Breast epithelium (tissue), 4 donors: ENCODE measurements at places on chromosomes 1 and 21.

- no peak for DNase-seq
Measured at GRCh38 chr1:4267381-4268261, 367.5 kb upstream of the C1orf174 start.

DNA sequence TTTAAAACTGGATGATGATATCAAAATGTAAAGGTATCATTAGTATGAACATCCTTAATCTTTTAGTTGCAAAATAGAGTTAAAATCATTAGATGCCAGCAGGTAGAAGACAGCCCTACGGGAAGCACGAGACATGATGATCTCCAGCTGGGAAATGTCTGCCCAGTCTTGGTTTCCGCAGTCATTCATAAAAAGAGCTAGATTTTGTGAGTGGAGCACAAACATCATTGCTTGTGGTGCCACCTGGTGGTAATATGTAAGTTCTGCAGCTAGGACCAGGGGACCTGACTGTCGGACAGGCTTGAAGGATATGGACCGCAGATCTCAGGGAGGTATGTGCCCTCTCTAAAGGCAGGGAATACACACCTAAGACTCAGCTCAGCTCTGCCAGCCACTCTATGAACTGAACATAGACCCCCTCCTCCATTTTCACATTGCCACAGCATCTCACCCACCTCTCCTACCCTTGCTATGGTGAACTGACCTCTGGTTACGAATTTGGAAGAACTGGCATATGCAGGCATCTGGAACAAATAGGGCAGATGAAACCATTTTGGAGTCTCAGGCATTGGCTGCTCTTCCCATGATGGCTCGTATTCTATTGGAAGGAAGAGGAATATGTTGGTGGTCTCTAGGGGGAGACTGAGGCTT lies 9.2 kb downstream of the FCMR start:
- DNase-seq, result peak; percentile 69

- no peak for DNase-seq
Measured at GRCh38 chr21:44918581-44919033, 2.1 kb downstream of the ITGB2 start.

GRCh38 chr21:15363921-15364320 lies 299.1 kb upstream of the NRIP1 start:
- no peak for DNase-seq

DNA sequence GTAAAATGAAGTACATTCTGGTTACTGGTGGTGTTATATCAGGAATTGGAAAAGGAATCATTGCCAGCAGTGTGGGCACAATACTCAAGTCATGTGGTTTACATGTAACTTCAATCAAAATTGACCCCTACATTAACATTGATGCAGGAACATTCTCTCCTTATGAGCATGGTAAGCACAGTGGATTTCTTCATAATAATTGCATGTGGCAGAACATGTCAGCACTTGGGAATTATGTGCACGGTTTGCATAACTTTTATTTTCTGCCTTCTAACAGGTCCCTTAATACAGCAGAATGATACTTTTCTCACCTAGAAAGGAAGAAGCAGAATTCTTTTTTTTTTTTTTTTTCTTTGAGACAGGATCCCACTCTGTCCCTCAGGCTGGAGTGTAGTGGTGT lies 3.8 kb downstream of the CTPS1 start:
- no peak for DNase-seq

- DNase-seq, result no peak
Measured at GRCh38 chr1:89724369-89725010, 91.6 kb downstream of the LRRC8C start.
